ENCODE measurements at places on chromosomes 6 and 20.

DNA sequence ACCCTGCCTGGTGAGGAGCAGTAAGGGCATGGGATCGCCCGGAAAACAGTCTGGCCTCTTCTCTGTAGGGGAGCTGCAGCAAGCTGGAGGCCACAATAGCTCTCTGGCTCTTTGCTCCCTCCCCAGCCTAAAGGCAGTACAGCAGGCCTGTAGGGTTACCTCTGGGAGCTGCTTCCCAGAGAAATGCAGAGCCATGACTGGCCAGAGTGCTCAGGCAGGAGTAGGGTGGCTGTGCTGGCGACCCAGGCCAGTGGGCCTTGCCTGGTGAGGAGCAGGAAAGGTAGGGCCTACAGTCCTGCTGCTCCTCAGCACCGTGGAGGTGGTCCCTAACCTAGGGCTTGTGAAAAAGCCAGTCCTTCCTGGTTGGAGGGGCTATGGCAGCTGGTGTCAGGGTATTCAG, 129.9 kb upstream of the CHD6 start:
- DNase-seq = no peak

GRCh38 chr6:162222521-162222920, 505.0 kb downstream of the PRKN start:
- DNase-seq = no peak

DNA sequence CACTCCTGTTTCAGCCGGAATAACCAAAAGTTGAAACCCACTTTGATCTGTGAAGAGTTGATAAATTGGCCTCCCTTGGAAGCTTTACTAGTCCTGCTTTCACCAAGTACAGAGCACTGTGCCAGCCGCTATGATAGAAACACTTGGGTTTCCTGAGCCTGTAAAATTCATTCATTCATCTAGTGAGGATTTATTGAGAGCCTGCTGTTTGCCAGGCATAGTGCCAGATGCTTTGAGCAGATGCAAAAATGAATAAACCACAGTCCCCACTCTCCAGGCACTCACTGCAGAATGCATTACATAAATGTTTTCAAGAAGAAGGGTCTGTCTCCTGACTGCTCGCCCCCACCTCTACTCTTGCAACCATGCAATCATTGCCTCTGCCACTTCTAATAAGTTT, 25.3 kb upstream of the TMEM217 start:
- DNase-seq = no peak

DNA sequence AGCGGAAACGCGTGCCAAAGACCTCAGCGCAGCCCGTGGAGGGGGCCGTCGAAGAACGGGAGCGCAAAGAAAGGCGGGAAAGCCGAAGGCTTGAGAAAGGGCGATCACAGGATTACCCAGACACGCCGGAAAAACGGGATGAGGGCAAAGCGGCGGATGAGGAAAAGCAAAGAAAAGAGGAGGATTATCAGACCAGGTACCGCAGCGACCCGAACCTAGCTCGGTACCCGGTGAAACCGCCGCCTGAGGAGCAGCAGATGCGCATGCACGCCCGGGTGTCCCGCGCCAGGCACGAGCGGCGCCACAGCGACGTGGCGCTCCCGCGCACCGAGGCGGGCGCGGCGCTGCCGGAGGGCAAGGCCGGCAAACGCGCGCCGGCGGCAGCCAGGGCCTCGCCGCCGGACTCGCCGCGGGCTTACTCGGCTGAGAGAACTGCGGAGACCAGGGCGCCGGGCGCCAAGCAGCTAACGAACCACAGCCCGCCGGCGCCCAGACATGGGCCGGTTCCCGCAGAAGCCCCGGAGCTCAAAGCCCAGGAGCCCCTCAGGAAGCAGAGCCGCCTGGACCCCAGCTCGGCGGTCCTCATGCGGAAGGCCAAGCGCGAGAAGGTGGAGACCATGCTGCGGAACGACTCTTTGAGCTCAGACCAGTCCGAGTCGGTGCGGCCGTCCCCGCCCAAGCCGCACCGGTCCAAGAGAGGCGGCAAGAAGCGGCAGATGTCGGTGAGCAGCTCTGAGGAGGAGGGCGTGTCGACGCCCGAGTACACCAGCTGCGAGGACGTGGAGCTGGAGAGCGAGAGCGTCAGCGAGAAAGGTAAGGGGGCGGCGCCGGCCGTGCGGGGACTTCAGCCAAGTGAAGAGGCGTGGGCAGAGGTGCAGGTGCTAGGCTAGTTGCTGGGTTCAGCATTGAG, 296.2 kb downstream of the RIMS1 start:
- no peak for DNase-seq

GRCh38 chr6:99093456-99094190, 145.9 kb upstream of the FBXL4 start:
- DNase-seq = no peak

GRCh38 chr6:113650610-113650979, 206.6 kb upstream of the MARCKS start:
- DNase-seq = no peak

GRCh38 chr6:152943260-152943897, 39.5 kb downstream of the FBXO5 start:
- DNase-seq = no peak

Data from foreskin melanocyte (primary cell).